Posterior vena cava (tissue), 2 donors: ENCODE measurements at places on chromosomes 1 and 21.

DNA sequence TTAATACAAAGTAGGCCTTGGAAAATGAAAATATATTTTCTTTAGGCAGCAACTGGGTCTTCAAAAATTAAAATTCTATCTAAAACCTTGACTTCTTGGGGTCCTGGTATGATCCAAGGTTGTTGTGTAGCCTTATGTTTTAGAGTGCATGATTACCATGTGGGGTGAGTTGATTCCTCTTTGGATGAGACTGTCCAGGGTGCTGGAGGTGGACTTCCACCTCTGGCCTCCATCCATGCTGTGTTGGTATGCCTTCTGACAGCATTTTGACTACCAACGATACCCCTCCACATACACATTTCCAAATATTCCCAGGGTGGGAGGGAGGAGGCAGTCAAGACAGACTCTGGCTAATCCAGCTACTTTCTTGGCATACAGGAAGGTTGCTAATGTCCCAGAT, 205.0 kb downstream of the TNR start:
- no peak for DNase-seq

GRCh38 chr1:157110003-157110402, 10.4 kb upstream of the ETV3L start:
- peak; percentile 59 for DNase-seq

- DNase-seq, result no peak
Measured at GRCh38 chr1:111110197-111110899, 29.5 kb downstream of the DRAM2 start.

GRCh38 chr1:210684466-210685294, 356.0 kb downstream of the HHAT start:
- DNase-seq, result no peak

DNA sequence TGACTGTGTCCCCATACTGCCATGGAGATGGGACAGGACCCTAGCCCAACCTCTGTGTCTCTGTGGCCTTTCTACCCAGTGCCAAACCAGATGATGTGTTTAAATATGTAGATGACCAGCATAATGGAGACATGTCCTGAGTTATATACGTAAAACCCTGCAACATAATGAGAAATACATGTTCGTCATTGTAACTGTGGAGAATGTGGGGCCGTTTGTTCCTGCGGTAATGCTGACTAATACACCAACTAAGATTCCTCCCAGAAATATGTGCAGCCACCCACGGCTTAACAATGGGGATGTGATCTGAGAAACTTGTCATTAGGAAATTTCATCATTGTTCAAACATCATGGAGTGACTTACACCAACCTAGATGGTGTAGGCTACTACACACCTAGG, 71.7 kb upstream of the SIM2 start:
- no peak for DNase-seq

DNA sequence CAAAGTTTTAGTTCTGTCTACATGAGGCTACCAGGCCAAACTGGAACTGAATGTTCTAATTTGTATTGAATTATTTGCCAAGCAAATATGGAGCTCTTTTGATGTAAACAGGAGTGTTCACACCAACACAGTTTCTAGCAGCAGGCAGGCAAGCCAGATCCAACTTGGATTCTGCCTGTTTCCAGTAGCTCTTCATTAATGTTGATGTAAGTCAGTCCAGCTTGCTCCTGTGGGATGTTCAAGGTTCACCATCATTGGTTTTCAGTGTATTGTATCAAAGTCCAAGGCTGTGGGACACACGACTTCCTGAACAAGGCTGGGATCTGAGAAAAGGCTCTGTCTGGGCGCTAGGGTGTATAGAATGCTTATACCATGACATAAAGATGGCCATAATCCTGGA, 68.1 kb downstream of the PAPPA2 start:
- DNase-seq, result no peak

- peak; percentile 84 for DNase-seq
Measured at GRCh38 chr1:166884040-166884642, 8.1 kb upstream of the TADA1 start.

- no peak for DNase-seq
Measured at GRCh38 chr1:41314376-41315145, 46.7 kb upstream of the FOXO6 start.

DNA sequence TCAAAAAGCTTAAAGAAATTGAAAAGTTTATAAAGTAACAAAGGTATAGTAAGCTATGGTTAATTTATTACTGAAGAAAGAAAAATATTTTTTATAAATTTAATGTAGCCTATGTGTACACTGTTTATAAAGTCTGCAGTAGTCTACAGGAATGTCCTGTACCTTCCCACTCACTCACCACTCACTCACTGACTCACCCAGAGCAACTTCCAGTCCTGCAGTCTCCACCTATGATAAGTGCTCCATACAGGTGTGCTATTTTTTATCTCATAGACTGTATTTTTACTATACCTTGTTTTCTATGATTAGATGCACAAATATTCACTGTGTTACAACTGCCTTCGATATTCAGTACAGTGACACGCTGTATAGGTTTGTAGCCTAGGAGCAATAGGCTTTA, 106.6 kb downstream of the NR5A2 start:
- DNase-seq, result no peak

DNA sequence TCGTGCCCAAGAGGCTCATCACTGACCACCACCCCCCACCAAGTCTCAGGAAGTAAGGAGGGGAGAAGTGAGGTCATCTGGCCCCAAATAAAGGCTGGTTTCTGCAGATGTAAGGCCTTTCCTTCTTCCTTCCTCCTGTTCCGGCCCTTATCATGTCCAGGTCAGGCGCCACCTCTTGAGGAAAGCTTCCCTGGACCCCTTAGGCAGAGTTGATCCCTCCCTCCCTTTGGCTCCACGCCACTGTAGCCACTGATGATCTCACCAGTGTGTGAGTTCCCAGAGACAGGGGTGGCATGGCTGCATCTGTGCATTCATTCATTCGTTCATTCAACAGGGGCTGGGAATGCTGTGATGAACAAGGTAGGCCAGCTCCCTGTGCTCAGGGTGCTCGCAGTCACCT, 59.2 kb downstream of the TAS1R2 start:
- peak; percentile 45 for DNase-seq

DNA sequence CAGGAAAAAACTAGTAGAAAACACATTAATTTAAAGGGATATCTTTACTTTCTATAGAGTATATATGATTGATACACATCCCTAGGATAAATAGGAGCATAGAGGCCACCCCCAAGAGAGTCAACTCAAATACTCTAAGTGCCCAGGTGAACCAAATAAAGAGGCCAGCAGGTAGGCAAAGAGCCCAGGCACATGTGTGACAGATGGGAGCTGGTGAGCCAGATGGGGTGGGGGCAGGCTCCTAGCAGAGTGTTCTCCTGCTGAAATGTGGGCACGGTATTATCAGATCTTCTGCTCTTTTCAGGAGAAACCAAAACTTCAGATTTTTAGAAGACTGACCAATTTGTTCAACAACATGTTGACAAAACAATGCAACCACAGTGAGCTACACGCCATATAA, 333.4 kb upstream of the PKN2 start:
- no peak for DNase-seq

- no peak for DNase-seq
Measured at GRCh38 chr1:205805082-205805711, 7.8 kb downstream of the SLC41A1 start.

DNA sequence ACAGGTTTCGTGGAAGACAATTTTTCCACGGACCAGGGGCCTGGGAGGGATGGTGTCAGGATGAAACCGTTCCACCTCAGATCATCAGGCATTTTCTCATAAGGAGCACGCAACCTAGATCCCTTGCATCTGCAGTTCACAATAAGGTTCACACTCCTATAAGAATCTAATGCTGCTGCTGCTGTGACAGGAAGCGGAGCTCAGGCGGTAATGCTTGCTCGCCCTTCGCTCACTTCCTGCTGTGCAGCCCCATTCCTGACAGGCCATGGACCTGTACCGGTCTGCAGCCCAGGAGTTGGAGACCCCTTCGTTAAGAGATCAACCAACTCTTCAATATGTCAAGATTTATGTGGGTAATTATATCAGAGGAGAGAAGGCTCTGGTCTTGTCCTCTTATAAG, 3.3 kb upstream of the DHX9 start:
- DNase-seq, result no peak

DNA sequence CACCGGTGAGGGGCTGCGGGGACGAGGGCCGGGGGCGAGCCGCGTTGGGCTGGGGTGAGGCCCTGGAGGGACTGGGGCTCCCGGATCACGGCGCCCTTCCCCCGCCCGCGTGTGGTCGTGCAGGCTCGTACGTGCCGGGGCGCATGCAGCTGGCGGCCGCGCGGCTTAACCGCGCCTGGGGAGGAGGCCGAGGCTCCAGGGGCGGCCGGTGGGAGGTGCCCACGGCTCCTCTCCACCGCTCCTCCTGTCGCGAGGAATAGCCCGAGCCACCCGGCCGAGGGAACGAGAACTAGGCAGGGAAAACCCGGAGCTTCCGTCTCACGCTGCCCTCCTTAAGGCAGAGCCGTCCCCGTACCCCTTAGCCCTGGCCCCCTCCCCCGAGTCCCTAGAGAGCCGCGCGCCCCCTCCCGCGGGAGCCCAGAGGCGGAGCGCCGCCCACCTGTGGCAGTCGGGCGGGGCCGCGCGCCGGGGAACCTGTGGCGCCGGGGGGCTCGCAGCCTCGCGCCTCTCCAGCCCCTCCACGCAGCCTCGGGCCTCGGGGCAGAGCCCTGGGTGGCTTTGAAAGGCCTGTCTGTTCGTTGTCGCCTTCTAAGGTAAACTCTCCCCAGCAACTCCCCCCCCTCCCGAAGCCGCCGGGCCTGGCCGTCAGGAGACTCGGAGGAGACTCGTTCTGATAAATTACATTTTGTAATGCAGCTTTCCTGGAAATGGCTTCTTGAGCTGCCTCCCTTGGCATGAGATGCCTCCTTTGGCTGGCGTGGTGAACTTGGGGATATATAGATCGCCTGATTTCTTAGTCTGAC, 746 bp downstream of the AK4 start:
- DNase-seq, result peak; percentile 90

GRCh38 chr1:218344814-218345672, at the start of gene TGFB2:
TGFB2 (plus strand) TSS chr1:218345336; CDS start chr1:218346702, 1,366 bp downstream.
- DNase-seq, result no peak

DNA sequence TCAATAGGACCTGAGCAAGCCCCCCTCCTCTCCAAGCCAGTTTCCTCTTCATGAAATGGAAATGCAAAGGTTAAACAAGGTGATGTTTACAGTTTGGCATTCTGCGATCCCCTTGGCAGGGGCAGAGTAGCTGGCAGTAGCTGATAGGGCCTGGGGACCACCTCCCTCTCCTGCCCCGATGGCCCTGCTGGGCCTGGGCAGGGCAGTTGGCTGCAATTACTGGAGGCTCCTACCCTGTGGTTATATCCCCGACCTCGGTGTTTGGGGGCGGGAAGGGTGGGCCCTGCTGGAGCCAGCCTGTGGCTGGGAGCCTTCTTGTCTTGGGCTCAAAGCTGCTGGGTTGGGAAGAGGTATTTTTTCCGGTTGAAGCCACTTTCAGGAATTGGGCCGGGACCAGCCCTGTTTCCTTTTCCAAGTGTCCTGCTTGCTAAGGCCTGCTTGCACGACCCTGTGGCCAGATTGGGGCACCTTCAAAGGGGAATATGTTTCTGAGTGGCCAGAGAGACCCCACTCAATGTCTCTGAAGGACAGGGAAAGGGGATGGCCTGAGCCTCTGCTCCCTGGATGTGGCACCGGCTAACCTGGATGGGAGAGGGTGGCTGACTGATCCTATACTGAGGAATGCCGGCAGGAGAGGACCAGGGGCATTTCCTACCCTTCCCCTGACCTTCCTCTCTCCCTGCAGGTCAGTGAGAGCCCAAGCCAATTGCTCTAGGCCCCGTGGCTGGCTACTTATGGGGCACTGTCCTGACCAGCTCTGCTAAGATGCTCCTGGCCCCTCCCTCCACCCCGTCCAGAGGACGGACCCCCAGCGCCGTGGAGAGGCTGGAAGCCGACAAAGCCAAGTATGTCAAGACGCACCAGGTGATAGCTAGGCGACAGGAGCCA, 1.9 kb downstream of the FAM110D start:
- peak; percentile 31 for DNase-seq
